ENCODE measurements at places on chromosomes 16 and 17.

DNA sequence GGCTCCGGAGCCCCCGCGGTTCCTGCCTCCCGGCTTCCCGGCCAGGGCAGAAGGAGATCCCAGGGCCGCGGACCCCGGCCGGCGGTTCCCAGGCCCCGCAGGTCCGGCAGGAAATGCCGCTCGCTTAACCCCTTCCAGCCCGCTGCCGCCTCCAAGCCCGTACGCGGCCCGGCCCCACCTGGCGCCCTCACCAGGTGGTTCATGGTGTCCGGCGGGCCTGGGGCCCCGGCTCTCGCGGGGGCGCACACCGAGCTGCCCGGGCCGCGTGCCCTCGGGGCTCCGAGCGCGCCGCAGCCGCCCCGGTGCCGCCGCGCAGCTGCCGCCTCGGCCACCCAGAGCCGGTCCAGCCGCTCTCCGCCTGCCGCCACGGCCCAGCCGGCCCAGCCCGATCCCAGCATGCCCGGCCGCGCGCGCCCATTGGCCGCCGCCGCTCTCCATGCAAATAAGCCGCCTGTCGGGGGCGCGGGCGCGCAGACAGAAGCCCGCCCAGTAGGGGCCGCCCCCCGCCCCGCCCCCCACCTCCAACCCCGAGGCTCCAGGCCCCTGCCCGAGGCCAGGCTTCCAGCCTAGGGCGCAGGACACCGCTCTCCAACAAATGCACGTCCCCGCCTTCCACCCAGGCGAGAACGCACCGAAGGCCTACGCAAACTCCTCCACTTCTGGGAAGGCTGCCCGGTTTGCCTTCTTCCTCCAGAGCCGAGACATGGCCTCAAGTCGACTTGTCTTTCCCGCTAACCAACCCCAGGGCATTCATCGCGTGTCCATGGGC, at the start of gene BCAR1:
Gene BCAR1, minus strand, starts transcription at position 345 of the 769 bp plus-strand sequence. Its CDS starts 142 bp downstream, at position 203.
- DNase-seq, result peak; percentile 52

DNA sequence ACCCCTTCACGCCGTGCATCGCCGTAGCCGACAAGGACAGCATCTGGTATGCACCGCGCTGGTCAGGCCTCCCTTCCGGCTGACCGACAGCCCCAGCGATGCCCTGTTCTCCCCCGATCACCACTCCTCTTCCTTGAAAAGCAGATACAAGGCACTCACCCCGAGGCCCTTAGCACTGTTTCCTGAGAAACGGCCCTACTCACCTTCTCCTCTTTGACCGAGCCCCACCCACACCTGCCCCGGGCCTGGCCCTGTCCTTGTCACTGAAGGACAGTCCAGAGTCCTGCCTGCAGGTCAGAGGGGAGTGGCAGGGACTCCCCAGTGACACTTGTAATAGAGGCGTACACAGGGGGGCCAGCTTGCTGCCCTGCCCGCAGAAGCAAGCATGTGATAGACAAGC, 45.9 kb upstream of the CHMP6 start:
- no peak for DNase-seq

DNA sequence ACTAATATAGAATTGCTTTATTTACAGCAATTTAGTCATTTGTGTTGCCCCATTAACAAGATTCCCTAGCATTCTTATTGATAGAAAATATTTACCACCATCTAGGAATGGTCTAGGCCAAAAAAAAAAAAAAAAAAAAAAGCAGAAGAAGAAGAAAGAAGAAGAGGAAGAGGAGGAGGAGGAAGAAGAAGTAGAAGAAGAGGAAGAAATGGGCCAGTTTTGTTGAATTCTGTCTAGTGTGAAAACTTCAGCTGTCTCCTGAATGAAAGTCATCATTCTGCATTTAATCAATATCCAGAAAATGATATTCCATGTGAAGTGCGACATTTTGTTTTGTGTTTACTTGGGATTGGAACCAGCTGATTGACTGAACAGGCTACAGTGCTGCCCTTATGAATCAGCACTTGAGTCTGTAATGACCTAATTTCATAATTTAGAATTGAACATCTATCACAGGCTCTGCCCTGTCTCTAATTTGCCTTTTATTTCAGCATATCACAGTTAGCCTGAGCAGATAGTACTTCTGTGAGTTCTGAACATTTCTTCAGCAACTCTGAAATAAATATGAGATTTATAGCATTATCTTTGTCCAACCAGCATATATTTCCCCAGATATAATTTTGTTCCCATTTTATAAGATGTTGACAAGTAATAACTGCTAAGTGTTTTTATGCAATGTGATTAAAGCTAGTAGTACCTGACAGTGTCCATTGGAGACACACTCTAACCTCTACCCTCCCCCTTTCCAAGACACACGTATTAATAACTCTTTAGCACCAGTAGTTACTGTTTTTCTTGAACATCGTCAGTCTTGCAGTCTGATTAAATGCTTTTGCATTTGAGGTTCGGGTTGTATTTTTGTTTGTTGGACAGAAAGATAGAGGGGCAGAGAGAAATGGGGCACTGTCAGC, 5.9 kb downstream of the ANKFN1 start:
- no peak for DNase-seq

GRCh38 chr16:3999479-4000325, 116.5 kb downstream of the ADCY9 start:
- DNase-seq, result no peak

DNA sequence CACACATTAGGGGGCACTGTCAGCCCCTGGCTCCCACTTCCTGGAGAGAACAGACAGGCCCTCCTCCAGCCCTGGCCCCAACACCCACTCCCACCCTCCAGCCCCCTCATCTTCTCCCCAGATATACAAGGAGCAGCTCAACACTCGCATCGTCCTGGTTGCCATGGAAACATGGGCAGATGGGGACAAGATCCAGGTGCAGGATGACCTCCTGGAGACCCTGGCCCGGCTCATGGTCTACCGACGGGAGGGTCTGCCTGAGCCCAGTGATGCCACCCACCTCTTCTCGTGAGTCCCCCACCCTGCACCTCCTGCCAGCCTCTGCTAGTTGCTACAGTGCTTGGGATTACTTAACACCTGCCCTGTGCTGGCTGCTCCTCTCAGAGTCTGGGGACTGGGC, 14.4 kb downstream of the ADAM11 start:
- DNase-seq, result no peak

DNA sequence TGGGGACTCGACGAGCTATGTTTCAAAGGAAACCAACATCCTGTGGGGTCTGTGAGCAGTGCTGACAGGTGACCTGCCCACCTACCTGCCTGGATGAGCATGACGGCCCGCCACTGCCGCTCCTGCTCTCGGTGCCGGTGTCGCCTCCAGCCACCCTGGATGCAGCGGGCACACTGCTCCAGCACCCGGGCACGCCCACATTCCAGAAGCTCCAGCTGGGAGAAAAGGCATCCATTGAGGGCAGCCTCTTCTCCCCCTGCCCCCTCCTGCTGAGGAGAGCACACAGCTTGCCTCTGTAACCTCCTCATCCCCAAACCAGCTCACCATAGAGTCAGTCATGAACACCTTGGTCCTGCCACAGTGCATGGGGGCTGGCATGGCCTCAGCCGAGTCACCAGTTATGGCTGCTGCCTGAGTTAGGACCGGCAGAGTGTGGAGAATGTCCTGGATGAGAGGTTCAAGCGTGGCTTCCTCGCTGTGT, 14.3 kb downstream of the ZNHIT3 start:
- no peak for DNase-seq

GRCh38 chr16:53989597-53989996, 285.6 kb downstream of the FTO start:
- no peak for DNase-seq

GRCh38 chr16:65754820-65755691, 611.4 kb upstream of the CDH5 start:
- no peak for DNase-seq

GRCh38 chr17:71276079-71276478, 844.7 kb upstream of the SOX9 start:
- DNase-seq, result no peak

GRCh38 chr16:8858994-8859912, 9.6 kb downstream of the CARHSP1 start:
- DNase-seq, result no peak

DNA sequence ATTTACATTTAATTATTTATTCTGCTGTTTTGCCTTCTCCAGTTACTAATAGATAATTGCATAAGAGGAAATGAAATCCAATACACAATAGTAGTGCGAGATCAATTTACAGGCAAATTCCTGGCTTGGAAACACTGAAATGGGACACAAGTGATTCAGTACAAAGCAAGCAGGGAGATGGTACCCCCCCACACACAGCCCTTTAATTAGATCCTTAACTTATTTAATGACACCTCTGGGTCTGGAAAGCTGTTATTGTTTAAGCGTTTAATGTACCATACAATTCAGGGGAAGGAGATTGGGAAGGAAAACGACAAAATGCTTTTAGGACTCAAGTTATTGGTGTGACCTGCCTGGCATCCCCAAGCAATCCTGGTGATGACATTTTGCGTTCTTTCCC, 318.2 kb downstream of the NPIPA8 start:
- no peak for DNase-seq

DNA sequence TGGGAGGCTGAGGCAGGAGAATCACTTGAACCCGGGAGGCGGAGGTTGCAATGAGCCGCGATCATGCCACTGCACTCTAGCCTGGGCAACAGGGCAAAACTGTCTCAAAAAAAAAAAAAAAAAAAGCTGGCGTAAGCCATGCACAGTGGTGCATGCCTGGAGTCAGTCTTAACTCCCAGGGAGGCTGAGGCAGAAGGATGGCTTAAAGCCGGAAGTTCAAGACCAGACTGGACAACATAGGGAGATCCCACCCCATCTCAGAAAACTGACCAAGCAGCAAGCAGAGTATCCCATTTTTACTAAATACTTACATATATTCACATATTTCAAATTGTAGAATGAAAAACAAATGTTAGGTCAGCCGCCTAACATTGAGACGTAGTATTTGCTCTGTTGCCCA, 4.6 kb downstream of the NT5C start:
- DNase-seq, result no peak

DNA sequence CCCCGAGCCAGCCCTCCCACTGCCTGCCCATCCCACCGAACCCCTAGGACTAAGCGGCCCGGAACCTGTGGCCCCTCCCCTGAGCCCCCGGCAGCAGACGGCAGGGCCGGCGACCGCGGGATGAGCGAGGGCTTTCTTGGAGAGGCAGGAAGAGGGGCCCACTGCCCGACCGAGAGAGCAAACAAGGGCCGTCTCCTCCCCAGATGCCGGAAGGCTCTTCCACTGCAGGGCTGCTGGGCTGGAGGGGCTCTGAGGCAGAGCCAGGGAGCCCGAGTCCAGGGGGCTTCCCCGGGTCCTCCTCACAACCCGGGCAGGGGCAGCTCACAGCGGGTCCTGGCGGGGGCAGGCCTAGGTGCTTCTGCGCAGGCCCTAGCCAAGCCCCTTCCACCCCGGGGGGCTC, 2.9 kb downstream of the PERCC1 start:
- no peak for DNase-seq

- DNase-seq, result no peak
Observed at GRCh38 chr16:70638814-70639792, 7.3 kb upstream of the IL34 start.

DNA sequence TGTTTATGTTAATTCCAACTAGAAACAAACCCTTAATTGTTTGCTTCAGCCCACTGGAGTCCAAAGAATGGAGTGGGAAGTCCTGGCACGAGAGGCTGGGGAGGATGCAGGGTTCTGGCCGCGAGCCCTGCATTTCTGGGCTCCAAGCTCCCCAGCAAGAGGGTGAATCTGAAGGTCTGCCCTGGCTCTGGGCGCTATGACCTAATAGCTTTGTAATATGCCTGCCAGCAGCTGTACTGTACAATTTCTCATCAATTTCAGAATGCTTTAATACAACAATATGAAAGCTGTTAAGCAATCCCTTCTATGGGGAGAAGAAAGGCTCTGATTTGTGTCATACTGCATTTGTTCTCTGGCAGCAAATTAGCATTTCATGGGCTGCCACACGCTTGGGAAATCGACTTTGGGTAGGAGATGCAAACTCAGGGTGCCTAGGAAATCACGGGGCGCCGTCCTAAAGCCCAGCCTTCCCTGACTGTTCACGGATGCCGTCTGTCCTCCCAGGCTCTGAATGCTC, 43.8 kb downstream of the NDEL1 start:
- DNase-seq, result no peak

DNA sequence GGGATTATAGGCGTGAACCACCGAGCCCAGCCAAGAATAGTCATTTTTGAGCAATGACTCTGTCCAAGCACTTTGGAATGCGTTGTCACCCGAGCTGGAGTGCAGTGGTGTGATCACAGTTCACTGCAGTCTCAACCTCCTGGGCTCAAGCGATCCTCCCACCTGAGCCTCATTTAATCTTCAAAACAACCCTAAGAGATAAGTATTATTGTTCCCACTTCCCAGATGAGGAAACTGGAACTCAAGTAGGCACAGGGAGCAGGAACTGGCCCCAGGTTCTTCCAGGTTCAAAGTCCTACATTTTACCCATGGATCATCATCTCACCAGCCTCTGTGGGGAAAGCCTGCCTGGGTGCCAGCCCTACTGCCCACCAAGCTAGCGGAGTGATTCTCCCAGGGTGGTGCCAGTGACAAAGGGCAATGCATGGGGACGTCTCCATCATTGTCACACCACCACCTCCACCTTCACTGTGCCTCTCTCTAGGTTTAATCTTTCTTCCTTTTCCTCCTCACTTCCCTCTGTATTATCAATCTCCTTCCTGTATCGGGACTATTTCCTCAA, 11.3 kb upstream of the RNF157 start:
- no peak for DNase-seq

- DNase-seq, result no peak
Observed at GRCh38 chr16:49399594-49400364, 26.2 kb downstream of the C16orf78 start.

- no peak for DNase-seq
Observed at GRCh38 chr17:31156326-31156725, 61.5 kb downstream of the NF1 start.

GRCh38 chr16:59242556-59242955, 508.4 kb upstream of the GOT2 start:
- DNase-seq, result no peak

DNA sequence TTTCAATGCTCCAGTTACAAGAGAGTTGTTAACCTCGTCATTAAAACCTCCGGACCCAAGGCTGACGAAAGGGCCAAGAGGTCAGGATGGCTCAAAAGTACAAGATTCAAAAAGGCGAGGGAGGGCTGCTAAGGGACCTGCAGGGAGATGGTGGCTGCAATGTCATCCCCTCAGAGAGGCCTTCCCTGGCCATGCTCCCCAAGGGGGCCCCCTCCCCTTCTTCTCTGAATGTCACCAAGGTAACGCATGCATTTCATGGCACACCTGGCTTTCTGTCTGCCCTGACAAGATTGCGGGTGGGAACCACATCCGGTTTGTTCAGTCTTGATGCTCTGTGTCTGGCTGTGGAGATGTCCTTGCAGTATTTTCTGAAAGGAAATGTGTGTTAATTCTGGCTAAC, 89.9 kb downstream of the C16orf78 start:
- DNase-seq, result no peak
